Stimulated activated CD4-positive, alpha-beta T cell treated with anti-CD3 and anti-CD28 coated beads, TNF-alpha, amount 100 ng/mL, for 24 hours (primary cell): ENCODE measurements at places on chromosomes 3 and 15.

GRCh38 chr3:166283840-166284239 lies 446.6 kb upstream of the BCHE start:
- no peak for DNase-seq

GRCh38 chr15:76823890-76824289 lies 81.2 kb downstream of the SCAPER start:
- DNase-seq: no peak

GRCh38 chr15:75195766-75196241 lies 5.9 kb upstream of the C15orf39 start:
- DNase-seq: no peak

GRCh38 chr3:102135316-102135715 lies 286.0 kb downstream of the NFKBIZ start:
- DNase-seq: no peak
